ENCODE measurements at places on chromosomes 1 and 21.

GRCh38 chr1:186792870-186793581 lies 35.7 kb upstream of the PLA2G4A start:
- DNase-seq, result peak; percentile 90

DNA sequence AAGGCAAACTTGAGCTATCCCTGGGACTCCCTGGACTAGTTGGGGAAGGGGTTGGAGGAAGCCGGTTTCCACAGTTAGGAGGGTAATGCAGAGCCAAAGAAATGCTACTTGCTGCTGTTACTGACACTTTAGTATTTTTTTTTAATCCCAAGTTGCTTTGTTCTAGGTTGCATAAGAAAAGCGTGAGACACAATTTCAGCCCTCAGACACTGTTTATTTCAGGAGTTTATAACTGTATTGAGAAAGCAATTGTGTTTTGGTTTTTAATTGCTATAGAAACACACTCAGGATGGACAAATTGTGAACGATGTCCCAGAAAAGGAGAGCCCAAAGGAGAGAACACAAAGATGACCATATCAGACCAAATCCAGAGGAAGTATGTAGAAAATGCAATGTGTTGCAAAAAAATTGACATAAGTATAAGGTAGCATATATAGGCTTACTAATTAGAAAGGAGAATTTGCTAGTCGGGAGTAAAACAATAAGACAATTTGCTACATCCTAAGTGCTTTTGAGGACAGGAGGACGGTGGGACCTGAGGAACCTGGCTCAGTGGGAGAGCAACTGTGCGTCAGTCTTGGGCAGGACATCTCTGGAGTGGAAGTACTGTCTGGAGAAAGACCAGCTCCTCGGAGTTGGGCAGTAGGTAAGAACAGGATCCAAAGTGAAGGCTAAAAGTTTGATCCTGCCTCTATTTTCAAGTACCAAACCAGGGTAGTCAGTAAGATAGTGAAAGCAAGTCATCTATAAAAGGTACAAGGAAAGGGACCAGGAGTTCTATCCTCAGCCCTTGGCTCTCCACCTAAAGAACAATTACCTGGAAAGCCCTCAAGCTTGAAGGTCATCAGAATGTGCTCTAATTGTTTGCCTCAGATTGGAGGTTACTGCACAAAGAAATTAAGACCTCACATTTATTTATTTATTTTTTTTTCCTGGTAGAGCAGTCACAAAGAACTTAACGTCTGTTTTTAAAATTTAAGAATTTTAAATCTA lies 39.9 kb downstream of the DIPK1A start:
- no peak for DNase-seq

GRCh38 chr1:153565529-153566374 lies at the start of gene S100A2:
S100A2 (minus strand) TSS chr1:153565844; CDS start chr1:153563877, 1,967 bp downstream.
- peak; percentile 95 for DNase-seq

DNA sequence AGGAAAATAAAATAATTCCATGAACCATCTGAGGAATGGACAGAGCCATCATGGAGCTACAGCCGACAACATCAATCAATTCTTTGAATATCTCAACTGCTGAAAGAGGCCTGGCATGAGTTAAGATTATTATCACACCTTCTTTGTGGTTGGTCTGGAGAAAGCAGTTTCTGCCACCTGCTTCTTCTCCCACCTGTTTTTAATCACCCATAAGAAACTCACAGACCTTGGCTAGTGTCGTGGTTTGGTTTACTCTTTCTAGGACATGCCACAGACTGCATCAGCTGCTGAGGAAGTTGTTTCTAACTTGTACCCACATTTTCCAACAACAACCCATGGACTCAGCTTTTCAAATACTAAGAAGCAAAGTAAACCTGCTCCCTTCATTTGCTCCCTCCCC lies 65.6 kb downstream of the NTPCR start:
- no peak for DNase-seq

DNA sequence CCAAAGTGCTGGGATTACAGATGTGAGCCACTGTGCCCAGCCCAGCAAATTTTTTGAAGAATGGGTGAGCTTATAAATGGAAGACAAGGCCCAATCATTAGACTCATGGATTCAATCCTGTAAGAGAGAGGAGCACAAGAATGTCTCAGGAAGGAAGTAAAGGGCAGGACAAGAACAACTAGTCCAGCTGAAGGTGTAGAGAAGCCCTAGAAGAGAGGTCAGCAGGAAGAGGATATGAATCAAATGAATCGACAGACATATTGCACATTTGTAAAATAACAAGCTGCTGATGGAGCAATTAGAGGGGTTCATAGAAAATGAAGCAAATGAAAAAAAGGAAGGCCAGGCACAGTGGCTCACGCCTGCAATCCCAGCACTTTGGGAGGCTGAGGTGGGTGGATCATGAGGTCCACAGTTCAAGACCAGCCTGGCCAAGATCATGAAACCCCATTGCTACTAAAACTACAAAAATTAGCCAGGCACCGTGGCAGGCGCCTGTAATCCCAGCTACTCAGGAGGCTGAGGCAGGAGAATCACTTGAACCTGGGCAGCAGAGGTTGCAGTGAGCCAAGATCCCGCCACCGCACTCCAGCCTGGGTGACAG lies 74.9 kb downstream of the MIS18A start:
- DNase-seq, result no peak

DNA sequence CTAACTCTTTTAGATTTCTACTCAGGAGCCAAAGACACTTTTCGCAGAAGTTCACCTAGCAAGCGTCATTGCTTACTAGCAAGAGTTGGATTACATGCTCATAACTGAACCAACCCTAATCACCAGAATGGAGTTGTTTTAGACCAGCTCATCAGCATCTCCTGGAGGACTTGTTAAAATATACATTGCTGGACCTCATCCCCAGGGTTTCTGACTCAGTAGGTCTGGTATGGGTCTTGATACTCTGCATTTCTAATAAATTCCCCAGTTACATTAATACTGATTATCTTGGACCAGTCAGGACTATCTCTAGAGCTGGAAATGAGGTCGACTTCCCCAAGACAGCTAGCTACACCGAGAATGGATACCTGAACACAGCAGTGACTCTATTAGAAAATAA lies 9.7 kb upstream of the PRDX6 start:
- DNase-seq, result peak; percentile 85

All from iris pigment epithelial cell (primary cell).